ENCODE measurements at places on chromosomes 3 and 15.

DNA sequence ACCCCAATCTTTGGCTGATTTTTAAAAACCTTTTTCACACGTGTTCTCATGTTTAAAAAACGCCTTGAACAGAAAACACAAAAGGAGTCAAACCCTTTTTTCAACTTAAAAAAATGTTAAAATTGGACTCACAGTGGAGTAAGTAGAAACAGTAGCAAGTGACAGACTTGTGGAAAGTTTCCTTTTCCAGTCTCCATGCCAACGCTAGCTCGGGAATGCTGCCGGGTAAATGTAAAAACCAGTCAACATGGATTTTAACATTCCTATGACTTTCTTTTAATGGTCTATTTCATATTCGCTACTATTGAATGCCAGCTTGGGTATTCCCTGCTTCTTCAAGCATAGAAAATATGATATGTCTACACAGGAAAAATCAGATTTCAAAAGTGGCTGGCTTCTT, 1.6 kb upstream of the PROK2 start:
- DNase-seq, result no peak

- DNase-seq, result no peak
Measured at GRCh38 chr3:24226397-24226796, 268.3 kb downstream of the THRB start.

DNA sequence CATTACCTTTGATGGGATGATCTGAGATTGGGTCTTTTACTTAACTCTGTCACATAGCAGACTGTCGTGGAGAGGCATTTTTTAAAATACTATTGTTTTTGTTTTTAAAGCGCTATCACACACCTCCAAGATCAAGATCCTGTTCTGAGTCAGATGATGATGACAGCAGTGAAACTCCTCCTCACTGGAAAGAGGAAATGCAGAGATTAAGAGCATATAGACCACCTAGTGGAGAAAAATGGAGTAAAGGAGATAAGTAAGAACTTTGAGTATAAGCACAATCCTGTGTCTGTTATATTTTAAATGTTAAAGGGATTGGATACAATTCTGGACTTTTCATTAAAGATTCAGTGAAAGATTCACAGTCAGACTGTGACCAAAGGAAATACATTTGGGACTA, 18.4 kb upstream of the ZBTB47 start:
- DNase-seq, result no peak

- peak; percentile 57 for DNase-seq
Measured at GRCh38 chr15:95557226-95558046, 773.1 kb upstream of the NR2F2 start.

- DNase-seq, result no peak
Measured at GRCh38 chr3:69691860-69692259, 47.4 kb upstream of the MITF start.

DNA sequence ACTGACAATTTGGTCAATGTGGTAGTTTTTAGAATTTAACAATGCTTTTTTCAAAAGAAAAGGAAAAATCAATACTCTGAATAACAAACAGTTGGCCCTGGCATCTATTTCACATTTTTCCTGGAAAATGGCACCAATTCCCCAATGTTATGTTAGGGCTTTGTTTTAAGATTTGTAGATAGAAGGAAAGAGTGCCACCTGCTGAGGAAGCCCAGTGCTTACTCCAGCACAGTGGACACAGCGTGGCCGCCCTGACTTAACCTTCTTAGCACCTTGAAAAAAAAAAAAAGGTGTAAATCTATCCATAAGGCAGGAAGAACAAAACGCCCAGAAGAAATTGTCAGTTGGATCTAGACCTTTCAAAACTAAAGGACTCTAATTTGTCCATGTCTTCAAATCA, 110.7 kb upstream of the CNTN4 start:
- DNase-seq, result no peak

GRCh38 chr3:77186728-77187127, 146.8 kb downstream of the ROBO2 start:
- no peak for DNase-seq

- peak; percentile 30 for DNase-seq
Measured at GRCh38 chr3:150627557-150627956, 24.4 kb downstream of the SELENOT start.
